ENCODE measurements at places on chromosomes 3 and 15. TPM values are rescaled to one million over a fixed set of nuclear protein-coding genes. Genes with fewer than 3 reads are reported as not detected.

The DBR1 gene
- total RNA-seq: 38.8 TPM

The FBXL2 gene
- total RNA-seq: 70.8 TPM

The TMEM87A gene
- total RNA-seq: 67.4 TPM

The SPESP1 gene
- 0.16 TPM for total RNA-seq

The CCDC33 gene
- not detected for total RNA-seq

The SCN5A gene
- 0.16 TPM for total RNA-seq

The ATP2B2 gene
- total RNA-seq: 79.5 TPM

The C3orf80 gene
- total RNA-seq: 15.0 TPM

The C3orf22 gene
- total RNA-seq: not detected

The MED12L gene
- total RNA-seq: 6.1 TPM

The GRM7 gene
- total RNA-seq: 98.9 TPM

DNA sequence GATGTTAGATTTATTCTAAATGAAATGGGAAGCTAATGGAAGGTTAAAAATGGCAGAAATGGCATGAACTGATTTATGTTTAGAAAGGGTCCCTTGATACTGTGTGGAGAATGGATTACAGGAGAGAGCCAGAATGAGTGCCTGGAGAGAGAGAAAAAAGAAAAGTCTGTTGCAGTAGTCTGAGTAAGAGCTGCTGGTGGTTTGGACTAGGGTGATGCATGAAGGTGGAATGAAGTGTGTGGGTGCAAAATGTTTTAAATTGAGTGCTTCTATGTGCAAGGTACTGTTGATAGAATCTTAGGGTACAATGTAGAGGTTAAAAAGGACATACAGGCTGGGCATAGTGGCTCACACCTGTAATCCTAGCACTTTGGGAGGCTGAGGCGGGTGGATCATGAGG is 11.4 kb upstream of the MGA start:
- no peak for DNase-seq

DNA sequence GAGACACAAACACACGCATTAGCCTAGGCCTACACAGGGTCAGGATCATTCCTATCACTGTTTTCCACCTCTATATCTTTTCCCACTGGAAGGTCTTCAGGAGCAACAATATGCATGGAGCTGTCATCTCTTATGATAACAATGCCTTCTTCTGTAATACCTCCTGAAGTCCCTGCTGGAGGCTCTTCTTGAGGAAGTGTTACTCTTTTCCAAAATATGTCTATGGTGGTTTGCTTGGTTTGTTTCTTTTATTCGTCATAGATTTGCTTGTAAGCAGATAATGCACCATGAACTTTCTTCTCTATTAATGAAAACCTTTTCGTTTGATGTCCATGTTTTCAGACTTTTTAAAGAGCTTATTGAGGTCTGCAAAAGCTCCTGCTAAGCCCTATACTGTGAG is 109.3 kb downstream of the GMPS start:
- no peak for DNase-seq

GRCh38 chr3:71090207-71090606 is 493.3 kb downstream of the FOXP1 start:
- no peak for DNase-seq

GRCh38 chr15:52326756-52327155 is 31.2 kb upstream of the MYO5C start:
- DNase-seq: peak; percentile 21

DNA sequence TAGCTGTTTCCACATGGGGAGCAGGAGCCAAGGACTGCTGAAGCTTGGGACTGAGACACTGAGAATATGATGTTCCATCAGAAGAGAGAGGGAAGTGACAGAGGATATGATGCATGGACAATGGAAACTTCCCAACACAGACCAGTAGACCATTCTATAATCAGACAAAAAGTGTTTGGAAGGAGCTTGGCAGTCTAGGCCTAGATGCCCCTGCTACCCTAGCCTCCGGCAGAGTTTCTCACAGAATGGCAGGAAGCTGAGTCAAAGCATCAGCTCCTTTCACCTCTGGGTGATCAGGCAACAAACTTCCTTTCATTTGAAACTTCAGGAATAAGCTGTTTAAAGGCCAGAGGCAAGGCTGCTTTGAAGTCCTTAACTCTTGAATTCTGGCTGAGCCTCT is 222.0 kb downstream of the NEK10 start:
- no peak for DNase-seq

DNA sequence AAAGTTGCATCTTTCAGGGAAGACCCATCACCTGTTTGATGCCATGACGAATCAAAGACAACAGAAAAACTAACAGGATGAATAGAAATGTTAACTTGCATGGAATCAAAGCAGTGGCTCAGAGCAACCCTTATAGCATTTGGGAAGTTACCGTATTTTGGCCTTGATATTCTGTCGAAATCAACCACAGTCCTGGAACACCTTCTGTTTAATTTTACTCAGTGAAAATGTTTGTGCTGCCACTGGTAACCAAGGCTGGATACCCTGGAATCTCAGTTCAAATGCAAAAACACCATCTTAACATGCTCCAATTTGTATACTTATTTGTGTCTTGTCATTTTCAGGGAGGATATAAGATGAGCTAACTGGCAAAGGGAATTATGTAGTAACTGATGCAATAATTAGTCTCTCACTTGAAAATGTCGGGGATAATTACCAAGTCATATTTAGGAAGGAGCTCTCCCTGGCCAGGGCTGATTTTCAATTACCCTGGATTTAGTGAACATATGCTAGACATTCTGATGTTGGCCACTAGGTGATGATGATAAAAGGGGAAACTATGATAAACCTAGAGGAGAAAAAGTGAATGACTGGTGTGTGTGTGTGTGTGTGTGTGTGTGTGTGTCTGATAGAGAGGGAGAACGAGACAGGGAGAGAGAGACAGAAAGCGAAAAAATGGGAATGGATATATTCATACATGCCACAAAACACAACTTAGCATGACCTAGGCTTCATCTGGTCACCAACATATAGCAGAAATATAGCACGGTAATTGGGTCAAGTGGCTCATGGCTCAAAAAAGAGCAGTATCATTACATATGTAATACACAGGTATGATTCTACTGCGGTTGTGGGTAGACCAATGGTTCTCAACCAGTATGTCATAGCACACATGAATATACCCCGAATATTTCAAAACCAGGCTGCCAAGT is 19.0 kb upstream of the PRICKLE2 start:
- no peak for DNase-seq

GRCh38 chr3:70308760-70309159 is 3.7 kb downstream of the MDFIC2 start:
- peak; percentile 2 for DNase-seq

- DNase-seq: no peak
Measured at GRCh38 chr3:90062631-90063200, 955.3 kb downstream of the EPHA3 start.

- no peak for DNase-seq
Measured at GRCh38 chr3:188002626-188003138, 151.3 kb upstream of the LPP start.

GRCh38 chr3:130093741-130094391 is 12.2 kb downstream of the ALG1L2 start:
- no peak for DNase-seq

- peak; percentile 35 for DNase-seq
Measured at GRCh38 chr3:170414202-170414663, 4.4 kb upstream of the CLDN11 start.

- DNase-seq: no peak
Measured at GRCh38 chr3:70849911-70850699, 537.7 kb upstream of the MDFIC2 start.

DNA sequence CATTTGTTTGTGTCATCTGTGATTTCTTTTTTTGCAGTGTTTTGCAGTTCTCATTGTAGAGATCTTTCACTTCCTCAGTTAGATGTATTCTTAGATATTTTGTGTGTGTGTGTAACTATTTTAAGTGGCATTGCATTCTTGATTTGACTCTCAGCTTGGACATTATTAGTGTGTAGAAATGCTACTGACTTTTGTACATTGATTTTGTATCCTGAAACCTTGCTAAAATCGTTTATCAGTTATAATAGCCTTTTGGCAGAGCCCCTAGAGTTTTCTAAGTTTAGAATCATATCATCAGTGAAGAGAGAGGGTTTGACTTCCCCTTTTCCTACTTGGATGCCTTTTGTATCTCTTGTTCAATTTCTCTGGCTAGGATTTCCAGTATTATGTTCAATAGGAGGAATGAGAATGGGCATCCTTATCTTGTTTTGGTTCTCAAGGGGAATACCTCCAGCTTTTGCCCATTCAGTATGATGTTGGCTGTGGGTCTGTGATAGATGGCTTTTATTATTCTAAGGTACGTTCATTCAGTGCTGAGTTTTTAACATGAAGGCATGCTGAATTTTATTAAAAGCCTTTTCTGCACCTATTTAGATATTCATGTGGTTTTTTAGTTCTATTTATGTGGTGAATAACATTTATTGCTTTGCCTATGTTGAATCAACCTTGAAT is 211.7 kb downstream of the MBNL1 start:
- no peak for DNase-seq

DNA sequence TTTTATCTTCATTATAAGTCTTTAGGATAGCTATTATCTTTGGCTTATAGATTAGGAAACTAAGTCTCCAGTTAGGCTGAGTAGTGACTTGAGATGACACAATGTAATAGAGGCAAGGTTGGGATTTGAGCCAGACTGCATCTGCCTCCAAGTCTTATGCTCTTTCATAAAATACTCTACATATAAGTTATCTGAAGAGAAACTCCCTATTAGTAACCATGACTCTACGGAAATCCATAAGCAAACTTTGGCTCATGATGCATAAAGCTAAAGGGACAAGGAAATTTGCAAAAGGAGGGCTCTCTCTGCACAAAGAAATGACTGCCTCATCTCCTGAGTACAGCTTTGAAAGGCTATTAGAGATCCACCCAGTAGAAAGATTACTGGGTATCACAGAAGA is 77.6 kb upstream of the FRMD4B start:
- no peak for DNase-seq

DNA sequence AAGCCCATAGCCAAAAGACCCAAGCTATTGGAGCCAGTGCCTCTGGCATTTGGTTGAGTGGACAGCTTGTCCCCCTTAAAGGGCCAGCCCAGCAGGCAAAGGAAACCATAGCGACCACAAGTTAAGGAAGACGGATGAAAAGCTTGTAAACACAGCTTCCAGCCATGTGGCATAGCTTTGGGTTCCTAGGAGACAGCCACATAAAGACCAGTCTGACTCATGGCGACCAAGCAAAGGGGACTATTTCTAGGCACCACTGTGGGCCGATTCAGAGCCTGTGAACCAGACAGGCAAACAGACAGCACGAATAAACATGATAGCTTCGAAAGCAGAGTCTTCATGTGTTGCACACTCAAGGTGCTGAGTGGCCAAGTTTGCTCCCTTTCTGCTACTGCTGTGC is 30.5 kb upstream of the SRGAP3 start:
- DNase-seq: no peak

GRCh38 chr3:16432714-16433113 is 80.8 kb downstream of the RFTN1 start:
- DNase-seq: no peak

DNA sequence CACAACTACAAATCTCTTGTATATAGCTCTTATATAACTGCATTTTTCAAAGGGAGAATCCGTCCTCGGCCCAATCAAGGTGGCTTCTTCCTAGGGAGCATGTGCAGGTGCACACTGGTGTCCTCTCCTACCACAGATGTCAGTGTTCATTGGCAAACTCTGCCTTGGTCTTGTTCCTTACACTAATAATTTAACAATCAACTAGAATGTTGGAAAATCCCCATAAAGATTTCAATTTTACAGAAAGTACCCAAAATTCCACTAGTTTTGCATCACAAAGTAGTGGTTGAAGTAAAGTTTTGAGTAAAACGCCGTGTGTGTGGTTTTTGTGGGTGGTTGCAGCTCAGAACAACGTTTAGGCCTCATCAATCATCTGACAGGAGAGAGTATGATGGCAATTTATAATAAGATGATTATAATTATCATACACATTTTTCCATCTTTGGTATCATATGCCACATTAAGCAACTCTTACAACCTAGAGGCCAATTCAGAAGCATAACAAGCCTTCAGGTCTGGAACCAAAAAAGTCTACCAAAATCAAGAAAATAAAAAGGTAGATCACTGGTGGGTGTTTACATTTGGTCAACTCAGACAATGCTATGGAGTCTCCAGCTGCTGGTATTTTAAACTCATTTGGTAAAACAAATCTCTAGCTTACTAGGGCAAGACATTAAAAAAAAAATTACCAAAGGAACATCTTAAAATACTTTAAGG is 128.9 kb upstream of the BHLHE40 start:
- DNase-seq: no peak

DNA sequence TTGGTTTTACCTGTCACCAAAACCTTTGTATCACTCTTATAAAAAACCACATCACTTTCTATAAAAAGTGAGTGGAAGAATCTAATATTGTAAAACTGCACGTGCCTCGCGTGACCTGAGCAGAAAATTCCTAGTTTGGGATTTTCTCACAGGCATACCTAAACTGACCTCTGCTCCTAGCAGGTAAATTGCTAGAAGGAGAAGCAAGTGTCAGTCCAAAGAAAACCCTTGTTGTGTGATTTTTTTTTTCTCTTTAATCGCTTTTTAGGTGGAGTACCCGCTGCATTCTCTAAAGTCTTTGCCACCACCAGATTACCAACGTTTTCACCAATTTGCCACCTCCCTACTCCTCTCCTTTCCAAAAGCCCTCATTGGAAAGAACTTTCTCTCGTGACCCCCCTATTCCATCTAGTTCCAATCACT is 534 bp upstream of the UBE2E1 start:
- DNase-seq: no peak

- DNase-seq: no peak
Measured at GRCh38 chr3:82229397-82229796, 468.0 kb upstream of the GBE1 start.

DNA sequence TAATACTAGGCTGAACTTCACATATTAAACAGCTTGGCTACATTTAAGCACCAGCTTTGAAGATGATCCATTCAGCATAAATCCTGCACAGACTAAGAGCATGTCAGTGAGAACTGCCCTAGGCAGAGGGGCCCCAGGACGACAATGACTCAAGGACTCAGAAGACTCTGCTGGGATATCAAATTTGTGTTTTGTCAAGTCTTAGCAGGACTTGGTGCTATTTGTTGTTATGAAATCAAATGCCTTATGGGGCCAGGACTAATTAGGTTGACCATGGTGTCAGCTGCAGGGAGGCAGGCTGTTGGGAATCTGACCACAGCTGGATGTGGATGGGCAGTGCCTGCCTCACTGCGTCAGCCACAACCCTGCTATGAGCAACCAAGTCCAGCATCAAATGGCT is 91.8 kb downstream of the RYR3 start:
- no peak for DNase-seq

GRCh38 chr3:5258526-5258925 is 71.0 kb downstream of the EDEM1 start:
- no peak for DNase-seq

GRCh38 chr3:112308151-112308911 is 14.3 kb upstream of the SLC9C1 start:
- DNase-seq: no peak

DNA sequence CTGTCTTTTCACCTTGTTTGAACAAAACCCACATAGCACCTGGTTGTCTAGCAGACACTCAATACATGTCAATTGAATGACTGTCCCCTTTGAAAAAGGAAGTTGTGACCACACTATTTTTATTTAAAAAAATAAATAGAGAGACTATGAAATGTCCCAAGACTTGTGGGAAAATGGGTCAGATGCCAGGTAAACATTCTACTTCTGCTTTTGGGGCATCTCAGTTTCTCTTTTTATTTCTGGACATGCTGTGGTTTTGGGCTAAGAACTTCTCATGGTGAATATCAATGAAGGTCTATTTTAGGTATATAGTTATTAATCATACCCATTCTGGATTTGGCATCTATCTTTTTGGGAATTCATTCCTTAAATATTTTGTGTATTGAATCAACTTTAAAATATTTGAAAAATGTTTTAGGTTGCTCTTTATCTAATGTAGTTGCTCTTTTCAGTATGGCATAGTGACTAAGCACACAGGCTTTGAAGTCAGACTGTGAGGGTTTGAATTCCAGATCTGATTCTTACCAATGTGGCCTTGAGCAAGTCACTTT is 4.4 kb downstream of the TMEM45A start:
- no peak for DNase-seq

Measured in occipital lobe (tissue), 3 donors.